Keratinocyte (primary cell): ENCODE measurements at places on chromosomes 5 and 9.

DNA sequence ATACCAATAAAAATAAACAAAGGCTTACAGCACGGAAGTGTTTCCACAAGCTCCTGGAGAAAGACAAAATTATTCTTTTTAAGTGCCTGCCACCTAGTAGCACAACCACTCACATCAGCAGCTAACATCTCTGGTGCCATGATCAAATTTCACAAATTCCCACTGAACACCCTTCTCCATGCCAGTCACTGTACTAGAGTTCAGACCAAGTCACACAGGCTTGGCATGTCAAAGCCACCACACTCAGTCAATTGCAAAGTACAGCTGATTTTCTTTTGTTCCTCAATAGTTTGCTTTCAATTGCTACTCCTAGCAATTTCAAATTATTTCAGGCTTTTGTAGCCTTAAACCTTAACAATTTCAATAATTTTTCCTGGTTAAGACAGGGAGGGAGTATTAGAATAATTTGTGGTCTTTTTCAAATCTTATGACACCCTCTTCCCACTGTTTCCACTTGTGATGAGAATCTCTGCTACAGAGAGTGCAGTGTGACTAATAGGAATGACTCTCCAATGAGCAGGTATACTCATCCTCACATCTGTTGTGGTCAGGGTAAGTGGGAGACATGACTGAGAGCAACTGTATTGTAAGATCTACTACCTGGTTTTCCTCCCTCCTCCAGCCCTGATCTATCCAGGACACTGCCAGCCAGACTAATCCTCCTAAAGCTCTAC, 46.2 kb downstream of the RNF145 start:
- no peaks in the 10 kb centered on the region for H3K27me3 ChIP-seq
- H3K4me3 ChIP-seq, result no peak overlapping the region
- H3K36me3 ChIP-seq, result peaks cover 7% of the 10 kb centered on the region
- peak overlapping the region; percentile 88 for H3K27ac ChIP-seq
- no peak for DNase-seq

GRCh38 chr9:83392228-83392627, 146.0 kb downstream of the FRMD3 start:
- no peak overlapping the region for H3K27ac ChIP-seq
- no peak for DNase-seq
- H3K36me3 ChIP-seq, result no peaks in the 10 kb centered on the region
- no peaks in the 10 kb centered on the region for H3K4me1 ChIP-seq
- H3K4me3 ChIP-seq, result no peak overlapping the region
- H3K27me3 ChIP-seq, result no peaks in the 10 kb centered on the region

- H3K27me3 ChIP-seq, result no peaks in the 10 kb centered on the region
- no peaks in the 10 kb centered on the region for H3K36me3 ChIP-seq
- no peak overlapping the region for H3K4me3 ChIP-seq
- no peak for DNase-seq
These were observed 555.5 kb downstream of the MAT2B start for GRCh38 chr5:164060786-164061355.

DNA sequence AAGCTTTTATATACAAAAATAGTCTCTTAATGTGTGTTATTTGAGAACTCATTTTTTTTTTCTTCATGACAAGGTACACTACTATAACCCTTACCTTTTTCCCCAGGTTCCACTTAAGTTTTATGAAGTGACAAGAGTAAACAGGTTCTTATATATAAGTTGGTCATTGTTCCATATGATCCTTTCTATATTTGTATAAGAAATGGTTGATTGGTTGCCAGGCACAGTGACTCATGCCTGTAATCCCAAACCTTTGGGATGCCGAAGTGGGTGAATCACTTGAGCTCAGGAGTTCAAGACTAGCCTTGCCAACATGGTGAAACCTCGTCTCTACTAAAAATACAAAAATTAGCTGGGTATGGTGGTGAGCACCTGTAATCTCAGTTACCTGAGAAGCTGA, 108.3 kb downstream of the PCSK1 start:
- H3K27ac ChIP-seq, result peak overlapping the region; percentile 41
- H3K36me3 ChIP-seq, result no peaks in the 10 kb centered on the region
- H3K4me1 ChIP-seq, result peaks cover 24% of the 10 kb centered on the region
- no peak for DNase-seq

DNA sequence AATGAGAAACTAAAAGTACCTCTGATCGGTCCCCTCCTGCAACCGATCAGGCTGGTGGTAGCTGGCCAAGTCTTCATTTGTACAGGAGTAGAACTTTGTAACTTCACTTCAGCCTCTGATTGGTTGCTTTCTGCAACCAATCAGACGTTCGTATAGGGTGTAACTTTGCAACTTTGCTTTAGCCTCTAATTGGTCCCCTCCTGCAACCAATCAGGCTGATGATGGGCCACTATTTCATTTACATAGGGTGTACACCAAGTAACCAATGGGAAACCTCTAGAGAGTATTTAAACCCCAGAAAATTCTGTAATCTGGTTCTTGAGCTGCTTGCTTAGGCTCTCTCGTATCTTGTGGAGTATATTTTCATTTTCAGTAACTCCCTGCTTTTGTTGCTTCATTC, 445.5 kb downstream of the MED10 start:
- no peaks in the 10 kb centered on the region for H3K4me1 ChIP-seq
- no peak overlapping the region for H3K27ac ChIP-seq
- no peaks in the 10 kb centered on the region for H3K27me3 ChIP-seq
- no peaks in the 10 kb centered on the region for H3K36me3 ChIP-seq
- H3K4me3 ChIP-seq, result no peak overlapping the region

DNA sequence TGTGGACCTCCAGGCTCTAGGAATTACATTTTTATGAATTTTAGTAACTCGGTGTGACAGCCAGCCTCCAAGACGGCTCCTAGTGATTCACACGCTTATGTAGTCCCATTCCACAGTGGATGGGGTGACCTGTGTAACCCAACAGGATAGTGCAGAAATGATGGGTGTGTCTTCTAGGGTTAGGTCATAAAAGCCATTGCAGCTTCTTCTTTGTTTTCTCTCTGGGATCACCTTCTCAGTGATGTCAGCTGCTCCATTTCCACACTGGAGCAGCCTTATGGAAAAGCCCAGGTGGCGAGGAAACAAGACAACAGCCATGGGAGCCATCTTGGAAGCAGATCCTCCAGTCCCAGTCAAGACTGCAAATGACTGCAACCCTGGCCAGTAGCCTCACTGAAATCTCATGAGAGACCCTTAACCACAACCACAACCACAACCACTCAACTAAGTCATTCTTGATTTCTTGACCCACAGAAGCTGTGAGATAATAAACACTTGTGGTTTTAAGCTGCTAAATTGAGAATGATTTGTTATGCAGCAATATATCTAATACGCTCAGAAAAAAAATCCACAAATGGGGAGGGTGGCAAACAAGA, 5.1 kb upstream of the GNPDA1 start:
- peaks cover 29% of the 10 kb centered on the region for H3K4me1 ChIP-seq
- H3K27me3 ChIP-seq, result no peaks in the 10 kb centered on the region
- no peak overlapping the region for H3K4me3 ChIP-seq
- H3K27ac ChIP-seq, result no peak overlapping the region

DNA sequence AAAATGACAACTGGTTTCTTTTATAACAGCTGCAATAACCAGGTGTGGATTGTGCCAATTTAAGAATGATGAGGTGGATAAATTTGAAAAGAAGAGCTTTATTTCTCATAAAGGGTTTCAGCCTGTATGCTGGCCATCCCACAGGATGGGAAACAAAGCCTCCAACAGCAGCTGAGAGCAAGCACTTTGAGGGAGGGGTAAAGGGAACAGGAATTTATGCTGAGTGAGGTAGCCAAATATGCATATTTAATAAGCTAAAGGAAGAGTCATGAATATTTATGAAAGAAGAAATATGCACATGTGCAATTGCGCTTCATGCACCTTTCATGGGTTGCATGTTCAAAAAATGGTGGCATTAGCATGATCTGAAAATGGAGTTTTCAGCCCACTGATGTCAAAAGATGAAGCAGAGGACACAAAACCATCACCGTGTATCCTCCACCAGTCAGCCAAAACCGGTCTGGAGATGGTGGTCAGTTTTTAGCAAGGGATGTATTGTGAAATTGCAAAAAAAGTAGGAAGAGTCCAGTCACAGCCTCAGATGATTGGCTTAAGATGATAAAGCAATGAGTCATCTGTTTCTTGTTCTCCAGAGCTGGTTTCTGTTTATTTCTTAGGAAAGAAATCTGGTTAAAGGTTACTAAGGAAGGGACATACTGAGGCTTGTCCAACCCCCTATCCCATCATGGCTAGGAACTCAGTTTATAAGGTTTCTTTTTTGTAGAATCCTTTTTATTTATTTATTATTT, 47.9 kb downstream of the DEPDC1B start:
- no peak overlapping the region for H3K27ac ChIP-seq
- DNase-seq, result no peak
- no peaks in the 10 kb centered on the region for H3K4me1 ChIP-seq
- H3K27me3 ChIP-seq, result no peaks in the 10 kb centered on the region

- H3K4me3 ChIP-seq, result no peak overlapping the region
- H3K36me3 ChIP-seq, result no peaks in the 10 kb centered on the region
- no peaks in the 10 kb centered on the region for H3K4me1 ChIP-seq
- DNase-seq, result no peak
- no peak overlapping the region for H3K27ac ChIP-seq
These were observed 73.0 kb downstream of the OSTF1 start for GRCh38 chr9:75161116-75161857.
